ENCODE measurements at places on chromosomes 1 and 21. TPM values are rescaled to one million over a fixed set of nuclear protein-coding genes. Genes with fewer than 3 reads are reported as not detected.

- peak; percentile 53 for DNase-seq
Measured at GRCh38 chr1:111605576-111605975, 14.0 kb upstream of the RAP1A start.

GRCh38 chr1:14613926-14614325 lies 15.4 kb downstream of the KAZN start:
- peak; percentile 19 for DNase-seq

DNA sequence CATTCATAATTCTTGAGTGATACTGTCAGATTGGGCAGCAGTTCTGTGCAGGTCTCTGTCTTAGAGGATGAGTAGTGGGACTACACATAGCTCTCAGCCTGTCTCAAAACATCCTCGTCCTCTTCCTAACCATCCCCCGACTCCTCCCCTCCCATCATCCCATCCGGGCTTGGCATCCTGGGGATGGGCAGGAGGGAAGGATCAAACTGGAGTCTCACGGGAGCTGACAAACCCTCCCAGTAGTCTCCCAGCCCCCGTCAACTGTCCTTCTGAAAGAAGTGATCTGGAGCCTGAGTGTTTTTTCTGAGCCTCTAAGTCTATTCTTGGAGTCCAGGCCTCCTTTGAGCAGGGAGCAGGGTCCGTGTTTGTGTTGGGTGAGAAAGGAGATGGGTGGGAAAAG lies 102.0 kb downstream of the PAX7 start:
- no peak for DNase-seq

GRCh38 chr1:92990828-92991227 lies 29.6 kb upstream of the DIPK1A start:
- no peak for DNase-seq

GRCh38 chr1:221076391-221076811 lies 197.2 kb downstream of the HLX start:
- DNase-seq: no peak

- DNase-seq: peak; percentile 12
Measured at GRCh38 chr1:161069731-161070270, at the start of gene ARHGAP30. ARHGAP30 (minus strand) TSS chr1:161069891; CDS start chr1:161069624, 267 bp downstream.

GRCh38 chr1:19645411-19646251 lies 1.5 kb downstream of the NBL1 start:
- no peak for DNase-seq

DNA sequence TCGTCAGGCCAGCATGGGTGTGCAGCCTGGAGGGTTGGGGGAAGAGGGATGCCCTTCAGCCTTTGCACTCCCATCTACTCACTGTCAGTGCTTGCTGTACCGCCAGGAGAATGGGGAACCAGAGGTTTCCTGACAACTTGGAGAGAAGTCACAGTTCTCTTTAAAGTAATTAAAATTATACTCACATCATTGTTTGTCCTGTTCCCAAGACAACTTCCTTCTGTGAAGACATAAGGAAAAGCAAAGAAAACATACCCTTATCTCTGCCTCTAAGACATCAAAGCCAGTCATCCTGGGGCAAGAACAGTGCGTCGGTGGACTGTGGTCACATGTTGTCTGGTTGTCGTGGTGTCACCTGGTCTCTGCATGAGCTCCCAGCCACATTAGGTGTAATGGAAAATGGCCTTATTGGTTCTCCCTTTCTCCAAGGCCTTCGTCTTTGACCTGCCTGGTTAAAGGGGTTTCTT lies 17.6 kb downstream of the TRAF5 start:
- no peak for DNase-seq

DNA sequence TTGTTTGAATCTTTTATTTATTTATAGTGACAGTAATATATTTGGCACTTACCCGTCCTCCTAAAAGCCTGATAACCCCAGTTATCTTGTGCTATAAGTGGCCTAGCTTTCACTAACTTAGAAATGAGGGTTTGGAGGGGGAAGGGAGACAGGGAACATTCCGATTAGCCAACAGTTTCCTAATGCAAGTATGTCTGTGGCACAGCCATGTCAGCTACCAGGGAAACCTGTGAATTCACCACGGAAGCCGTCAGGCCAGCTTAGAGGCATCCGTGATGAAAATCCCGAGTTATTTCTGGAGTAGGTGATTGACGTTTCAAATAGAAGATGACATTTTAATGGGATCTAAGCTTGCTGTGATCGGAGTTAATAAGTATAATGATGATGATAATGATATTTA lies 39.4 kb upstream of the BCL10 start:
- DNase-seq: no peak

- no peak for DNase-seq
Measured at GRCh38 chr1:37437087-37437486, 37.3 kb upstream of the ZC3H12A start.

The SHISA4 gene
- 40.5 TPM for total RNA-seq

The FASLG gene
- 0.31 TPM for total RNA-seq

The PTCH2 gene
- 4.9 TPM for total RNA-seq

The ITLN2 gene
- total RNA-seq: not detected

All from tongue (tissue), 3 donors.